ENCODE measurements at places on chromosomes 11 and 22.

- DNase-seq, result no peak
Observed at GRCh38 chr11:488992-489391, 18.1 kb downstream of the RNH1 start.

GRCh38 chr11:114379394-114380069 is 20.8 kb downstream of the C11orf71 start:
- DNase-seq, result no peak

- no peak for DNase-seq
Observed at GRCh38 chr11:10410844-10411200, 44.2 kb upstream of the AMPD3 start.

DNA sequence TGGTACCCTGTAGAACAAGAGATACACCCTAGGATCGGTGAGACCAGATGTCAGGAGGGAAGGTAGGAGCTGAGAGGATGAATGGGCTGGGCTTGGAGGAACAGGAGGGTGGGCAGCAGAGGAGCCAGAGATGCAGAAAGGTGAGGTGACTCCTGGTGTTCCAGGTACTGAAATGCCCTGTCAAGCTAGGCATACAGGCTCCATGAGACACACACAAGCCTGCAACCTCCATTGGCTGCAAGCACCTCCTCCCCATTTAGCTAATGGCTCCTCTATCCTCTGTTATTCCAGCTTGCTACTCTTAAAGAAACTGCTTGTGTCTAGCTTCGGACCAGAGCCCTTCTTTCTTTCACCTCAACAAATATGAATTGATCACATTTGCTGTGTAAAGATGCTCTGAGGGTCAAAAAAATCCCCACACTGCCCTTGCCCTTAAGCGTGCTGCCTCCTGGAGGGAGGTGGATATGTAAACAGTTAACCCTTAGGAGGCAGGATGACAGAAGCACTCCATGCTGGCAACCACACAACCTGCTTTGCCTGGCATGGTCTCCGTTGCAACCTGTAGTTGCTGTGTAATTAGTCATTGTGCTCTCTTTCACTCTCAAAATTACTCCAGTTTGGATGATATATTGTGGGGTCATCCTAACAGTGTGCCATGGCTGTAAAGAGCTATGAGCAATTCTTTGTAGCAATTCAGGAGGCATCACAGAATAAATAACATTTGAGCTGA is 156.0 kb downstream of the PKNOX2 start:
- DNase-seq, result no peak

DNA sequence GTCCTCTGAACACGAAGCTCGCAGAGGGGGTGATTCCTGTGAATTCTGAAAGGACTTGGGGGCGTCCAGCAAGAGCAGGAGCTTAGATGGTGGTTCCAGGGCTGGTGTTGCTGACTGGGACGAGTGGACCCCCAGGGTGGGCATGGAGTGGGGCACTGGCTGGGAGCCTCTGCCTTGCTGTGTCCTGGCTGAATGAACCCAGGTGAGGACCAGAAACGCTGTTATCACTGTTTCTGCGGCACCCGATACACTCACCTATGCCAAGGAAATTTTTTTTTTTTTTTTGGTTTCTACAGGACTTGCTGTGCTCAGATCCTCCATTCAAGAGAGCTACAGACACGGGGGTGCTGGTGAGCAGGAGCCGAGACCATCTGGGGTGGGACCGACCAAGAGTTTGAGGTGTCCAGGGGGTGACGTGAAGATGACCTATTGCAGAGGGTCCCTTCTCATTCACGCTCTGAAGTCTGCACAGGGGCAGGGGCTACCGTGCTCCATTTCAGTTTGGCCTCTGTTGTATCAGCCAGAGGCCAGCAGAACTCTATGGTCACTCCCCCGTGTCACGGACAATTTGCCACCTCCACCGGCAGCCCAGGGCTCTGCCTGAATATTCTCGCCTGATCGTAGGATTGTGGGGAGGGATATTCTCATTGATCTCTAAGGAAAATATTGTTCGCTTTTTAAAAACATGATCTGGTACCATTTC is 3.6 kb downstream of the SMIM38 start:
- DNase-seq, result no peak

- DNase-seq, result no peak
Observed at GRCh38 chr22:40463683-40464082, 93.3 kb downstream of the SGSM3 start.

All from dorsolateral prefrontal cortex (tissue), 122 donors.